WTC11 (cell line): ENCODE measurements at places on chromosomes 3 and 15.

- no peak for DNase-seq
Observed at GRCh38 chr3:106710596-106710995, 666.6 kb upstream of the CCDC54 start.

GRCh38 chr3:55090291-55090690 lies 162.4 kb upstream of the LRTM1 start:
- DNase-seq = no peak

- DNase-seq = no peak
Observed at GRCh38 chr3:16026753-16027152, 147.7 kb upstream of the GALNT15 start.

- no peak for DNase-seq
Observed at GRCh38 chr3:139481116-139481515, 4.8 kb upstream of the RBP2 start.

DNA sequence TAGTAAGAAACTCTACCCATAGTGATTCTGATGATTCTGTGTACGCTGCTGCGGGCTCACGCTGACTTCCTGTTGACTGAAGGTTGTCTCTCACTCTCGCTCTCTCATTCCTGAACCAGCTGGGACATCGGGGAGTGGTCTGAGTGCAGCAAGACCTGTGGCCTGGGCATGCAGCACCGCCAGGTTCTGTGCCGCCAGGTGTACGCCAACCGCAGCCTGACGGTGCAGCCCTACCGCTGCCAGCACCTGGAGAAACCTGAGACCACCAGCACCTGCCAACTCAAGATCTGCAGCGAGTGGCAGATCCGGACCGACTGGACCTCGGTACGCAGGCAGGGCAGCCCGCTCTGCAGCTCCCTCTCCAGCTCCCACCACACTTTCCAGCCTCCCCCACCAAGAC lies 63.6 kb upstream of the NR2E3 start:
- DNase-seq = no peak

DNA sequence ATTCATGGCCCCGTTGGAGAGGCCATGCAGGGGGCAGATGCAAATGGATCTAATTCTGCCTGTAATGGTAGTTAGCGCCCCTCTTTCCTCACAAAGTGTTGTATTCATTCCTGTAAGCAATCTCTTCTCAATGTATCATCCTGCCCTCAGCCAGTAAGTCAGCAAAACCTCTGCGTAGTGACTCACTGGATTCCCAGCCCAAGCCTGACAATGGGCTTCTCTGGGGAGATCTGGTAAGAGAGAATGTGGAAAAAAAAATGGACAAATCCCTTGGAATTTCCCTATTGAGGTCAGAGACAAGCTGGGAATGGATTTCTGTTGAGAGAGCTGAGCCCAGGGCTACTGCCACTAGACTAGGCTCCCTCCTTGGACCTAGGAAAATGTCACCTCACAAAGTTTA lies 25.4 kb downstream of the ADPGK start:
- no peak for DNase-seq

DNA sequence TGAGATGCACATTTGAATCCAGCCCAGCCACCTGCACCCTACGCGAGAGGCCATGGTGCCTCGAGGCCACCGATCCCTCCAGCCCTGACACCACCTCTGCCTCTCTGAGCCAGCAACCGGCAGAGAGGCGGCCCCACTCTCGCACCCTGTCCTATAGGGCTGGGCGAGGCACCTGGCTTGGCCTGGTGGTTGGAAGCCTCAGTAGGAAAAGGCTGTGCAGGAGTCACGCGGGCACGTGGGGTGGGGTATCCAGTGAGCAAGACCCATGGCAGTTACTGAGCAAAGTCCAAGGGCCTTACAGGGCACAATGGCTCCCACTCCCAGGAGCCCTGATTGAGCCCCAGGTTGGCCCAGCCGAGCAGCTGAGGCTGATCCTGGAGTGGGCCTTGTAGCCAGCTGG lies 12.4 kb upstream of the DUSP7 start:
- DNase-seq = no peak

DNA sequence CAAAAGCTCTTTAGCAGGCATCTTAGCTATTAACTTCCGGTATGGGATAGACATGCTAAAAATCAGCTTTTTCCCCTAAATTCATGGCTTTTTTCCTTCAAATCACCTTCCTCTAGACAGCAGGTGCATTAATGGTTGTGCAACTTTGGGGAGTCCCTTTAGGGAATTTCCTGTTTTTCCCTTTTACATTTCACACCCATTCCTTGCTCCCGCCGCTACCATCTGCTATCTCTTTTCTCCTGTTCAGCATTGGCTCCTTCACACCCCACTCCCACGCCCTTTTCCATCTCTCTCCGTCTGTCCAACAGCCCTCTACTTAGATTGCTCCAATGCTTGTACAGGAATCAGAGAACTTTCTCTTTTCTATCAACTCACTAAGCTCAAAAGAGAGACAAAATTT lies 43.4 kb downstream of the FEZF2 start:
- DNase-seq = no peak

GRCh38 chr3:188941103-188941502 lies 230.7 kb upstream of the TPRG1 start:
- no peak for DNase-seq

- DNase-seq = no peak
Observed at GRCh38 chr15:45732662-45733061, 97.8 kb downstream of the SQOR start.

- no peak for DNase-seq
Observed at GRCh38 chr3:138678086-138678485, 69.5 kb downstream of the FAIM start.

- no peak for DNase-seq
Observed at GRCh38 chr3:103319912-103320311, 885.1 kb downstream of the ZPLD1 start.

- no peak for DNase-seq
Observed at GRCh38 chr3:177589911-177590381, 392.7 kb upstream of the TBL1XR1 start.
